ENCODE measurements at places on chromosomes 12 and 14. TPM values are rescaled to one million over a fixed set of nuclear protein-coding genes. Genes with fewer than 3 reads are reported as not detected.

The CRADD gene
- total RNA-seq, result 40.8 TPM

The GALNT9 gene
- total RNA-seq, result 1.5 TPM

The KCNC2 gene
- total RNA-seq, result 0.25 TPM

DNA sequence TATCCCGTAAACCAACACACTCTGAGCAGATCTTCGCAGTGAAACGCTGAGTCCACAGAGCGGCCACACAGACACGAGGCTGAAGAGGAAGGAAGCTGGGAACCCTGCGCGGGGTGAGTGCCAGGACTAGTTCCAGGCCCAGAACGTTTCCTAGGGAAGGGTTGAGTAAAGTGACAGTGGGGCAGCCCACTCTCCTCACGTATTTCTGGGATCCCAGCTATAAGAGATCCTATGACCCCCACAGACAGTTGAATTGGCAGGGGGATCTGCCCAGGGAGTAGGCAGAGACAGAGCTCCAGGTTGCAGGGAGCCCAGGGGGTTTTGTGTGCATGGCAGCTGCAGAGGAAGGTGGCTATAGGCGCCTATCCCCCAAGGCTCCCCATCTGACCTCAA lies 51.1 kb downstream of the GTF2A1 start:
- peak overlapping the region; percentile 87 for H3K27ac ChIP-seq
- H3K4me1 ChIP-seq, result peaks cover 11% of the 10 kb centered on the region
- H3K27me3 ChIP-seq, result no peaks in the 10 kb centered on the region
- no peaks in the 10 kb centered on the region for H3K36me3 ChIP-seq
- H3K4me3 ChIP-seq, result peak overlapping the region; percentile 72

- H3K4me3 ChIP-seq, result no peak overlapping the region
- no peaks in the 10 kb centered on the region for H3K36me3 ChIP-seq
- DNase-seq, result no peak
- no peaks in the 10 kb centered on the region for H3K4me1 ChIP-seq
Measured at GRCh38 chr12:80593766-80594165, 113.7 kb upstream of the MYF6 start.

DNA sequence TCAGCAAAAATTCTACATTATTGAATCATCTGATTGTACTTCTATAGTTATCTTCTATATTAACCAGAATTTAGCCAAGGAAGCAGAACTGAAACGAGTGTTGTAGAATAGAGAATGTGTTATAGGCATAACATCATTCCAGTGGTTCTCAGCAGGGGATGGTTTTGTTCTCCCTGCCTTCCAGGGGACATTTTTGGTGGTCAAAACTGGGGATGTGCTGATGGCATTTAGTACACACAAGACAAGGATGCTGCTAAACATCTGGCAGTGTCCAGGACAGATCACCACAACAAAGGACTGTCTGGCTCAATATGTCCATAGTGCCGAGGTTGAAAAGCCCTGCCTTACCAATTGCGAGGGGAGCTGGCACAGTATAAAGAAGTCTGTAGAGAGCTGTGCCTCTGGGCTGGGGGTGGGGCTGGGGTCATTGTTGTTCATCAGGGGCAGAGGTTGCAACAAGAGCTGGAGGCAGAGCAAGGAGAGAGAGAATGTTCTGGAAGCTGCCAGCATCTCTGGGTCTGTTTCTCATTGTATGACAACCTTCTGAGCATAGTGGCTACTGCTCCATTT lies 1472.8 kb downstream of the AACS start:
- no peak overlapping the region for H3K27ac ChIP-seq
- H3K36me3 ChIP-seq, result no peaks in the 10 kb centered on the region
- H3K4me1 ChIP-seq, result no peaks in the 10 kb centered on the region
- H3K27me3 ChIP-seq, result no peaks in the 10 kb centered on the region

- peak; percentile 84 for DNase-seq
- H3K4me1 ChIP-seq, result peaks cover 10% of the 10 kb centered on the region
- no peaks in the 10 kb centered on the region for H3K27me3 ChIP-seq
Measured at GRCh38 chr12:57726151-57726883, 12.2 kb downstream of the AGAP2 start.

DNA sequence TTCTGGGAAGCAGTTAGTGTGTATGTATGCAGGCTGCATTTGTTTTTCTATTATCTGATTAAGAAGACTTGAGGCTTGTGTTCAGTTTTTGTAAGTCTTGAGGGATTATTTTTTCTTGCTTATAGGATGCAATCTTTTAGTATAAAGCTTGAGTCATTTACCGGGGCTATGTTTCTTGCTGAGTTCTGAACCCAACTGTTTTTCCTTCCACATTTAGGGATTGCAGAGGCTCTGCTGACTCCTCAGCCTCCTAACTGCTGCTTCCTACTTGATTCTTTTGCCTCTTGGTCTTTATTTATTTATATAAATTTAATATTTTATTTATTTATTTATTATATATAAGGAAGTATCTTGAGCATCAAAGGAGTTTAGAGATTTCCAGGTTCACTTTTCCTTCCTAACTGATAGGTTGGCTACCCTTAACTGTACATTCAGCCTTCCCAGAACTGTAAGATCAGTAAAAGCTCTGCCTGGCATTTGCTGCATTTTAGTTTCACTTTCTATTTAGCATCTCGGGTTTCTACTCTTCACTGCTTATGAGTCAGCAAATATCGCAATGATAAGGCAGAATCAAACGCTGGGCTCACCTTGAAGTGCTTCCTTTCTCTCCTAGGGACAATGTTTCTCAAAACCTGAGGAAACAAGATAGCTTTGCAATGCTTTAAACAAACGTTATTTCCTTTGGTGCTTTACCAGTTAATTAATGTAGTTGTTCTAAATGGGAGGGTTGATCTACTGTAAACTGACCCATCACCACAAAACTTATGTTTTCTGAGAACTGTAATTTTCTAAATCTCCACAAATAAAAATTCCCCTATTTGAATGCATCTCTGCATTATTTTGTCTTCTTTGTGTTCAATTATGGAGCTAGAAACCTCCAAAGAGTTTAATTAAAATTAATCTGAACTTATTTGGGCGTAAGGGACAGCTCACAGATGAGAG lies 1183.7 kb upstream of the TMEM132C start:
- H3K4me3 ChIP-seq, result peak overlapping the region; percentile 41
- no peaks in the 10 kb centered on the region for H3K36me3 ChIP-seq
- no peak for DNase-seq
- no peaks in the 10 kb centered on the region for H3K27me3 ChIP-seq
- no peak overlapping the region for H3K27ac ChIP-seq

- no peaks in the 10 kb centered on the region for H3K4me1 ChIP-seq
- H3K27me3 ChIP-seq, result no peaks in the 10 kb centered on the region
- no peak for DNase-seq
- no peak overlapping the region for H3K27ac ChIP-seq
- no peaks in the 10 kb centered on the region for H3K36me3 ChIP-seq
Measured at GRCh38 chr12:25552681-25553080, 402 bp downstream of the LMNTD1 start.

GRCh38 chr12:119154435-119154818 lies 24.3 kb upstream of the HSPB8 start:
- H3K27me3 ChIP-seq, result no peaks in the 10 kb centered on the region
- H3K4me1 ChIP-seq, result no peaks in the 10 kb centered on the region
- no peak overlapping the region for H3K27ac ChIP-seq
- no peak for DNase-seq
- H3K36me3 ChIP-seq, result no peaks in the 10 kb centered on the region

DNA sequence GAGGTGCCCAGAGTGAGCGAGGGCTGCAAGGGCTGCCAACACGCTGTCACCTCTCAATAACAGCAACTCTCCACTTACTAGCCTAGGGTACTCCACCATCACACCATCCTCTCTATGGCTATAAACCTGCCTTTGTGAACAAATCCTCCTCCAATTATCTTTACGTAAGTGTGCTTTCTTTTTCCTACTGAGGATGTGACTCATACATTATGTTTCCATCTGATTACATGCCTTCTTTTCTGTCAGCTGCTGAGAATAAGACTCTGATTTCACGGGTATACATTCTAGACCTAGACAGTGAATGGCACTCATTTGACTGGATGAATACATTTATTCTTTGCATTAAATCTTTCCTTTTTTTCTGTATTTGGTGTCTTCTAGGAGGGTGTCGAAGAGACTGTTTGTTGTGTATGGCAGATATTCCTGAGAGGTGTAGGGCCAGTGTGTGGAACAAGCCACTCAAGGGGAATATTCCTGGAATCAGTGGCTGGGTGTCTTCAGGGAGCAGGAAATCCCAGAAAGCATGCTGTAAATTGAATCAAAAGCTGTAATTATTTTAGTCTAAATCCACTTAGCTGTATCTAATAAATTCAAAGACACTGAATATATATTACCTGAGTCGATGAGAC lies 327.3 kb upstream of the TMTC1 start:
- DNase-seq, result no peak
- no peak overlapping the region for H3K4me3 ChIP-seq
- no peaks in the 10 kb centered on the region for H3K4me1 ChIP-seq
- H3K27me3 ChIP-seq, result no peaks in the 10 kb centered on the region
- no peaks in the 10 kb centered on the region for H3K36me3 ChIP-seq

GRCh38 chr14:34340025-34340625 lies 121.9 kb downstream of the SPTSSA start:
- no peak for DNase-seq
- no peaks in the 10 kb centered on the region for H3K36me3 ChIP-seq
- H3K4me3 ChIP-seq, result no peak overlapping the region
- no peaks in the 10 kb centered on the region for H3K4me1 ChIP-seq
- no peaks in the 10 kb centered on the region for H3K27me3 ChIP-seq
- H3K27ac ChIP-seq, result no peak overlapping the region

- DNase-seq, result no peak
- no peak overlapping the region for H3K4me3 ChIP-seq
- H3K27me3 ChIP-seq, result no peaks in the 10 kb centered on the region
- H3K27ac ChIP-seq, result no peak overlapping the region
- no peaks in the 10 kb centered on the region for H3K4me1 ChIP-seq
Measured at GRCh38 chr12:93366422-93366821, 11.3 kb upstream of the NUDT4 start.

GRCh38 chr12:96143827-96144565 lies 50.2 kb upstream of the ELK3 start:
- no peaks in the 10 kb centered on the region for H3K36me3 ChIP-seq
- H3K4me1 ChIP-seq, result no peaks in the 10 kb centered on the region
- DNase-seq, result no peak
- no peak overlapping the region for H3K27ac ChIP-seq
- no peaks in the 10 kb centered on the region for H3K27me3 ChIP-seq

DNA sequence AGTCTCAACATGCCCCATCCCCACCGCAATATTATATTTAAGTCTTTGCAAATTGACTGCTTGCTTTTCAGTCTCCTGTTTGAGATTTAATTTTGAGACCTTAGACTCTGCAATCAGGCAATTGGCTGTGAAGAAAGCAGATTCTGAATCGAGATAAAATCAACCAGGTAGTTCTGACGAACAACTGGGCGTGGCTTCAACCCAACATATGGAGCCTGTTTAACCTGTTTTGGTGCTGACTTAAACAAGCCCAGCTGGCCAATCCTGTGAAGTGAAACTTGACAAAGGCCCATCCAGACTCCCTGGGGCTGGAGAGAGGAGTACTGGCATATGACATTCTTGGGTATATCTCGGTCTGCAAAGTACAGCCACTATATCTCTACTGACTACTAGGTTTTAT lies 9.8 kb upstream of the CIPC start:
- no peaks in the 10 kb centered on the region for H3K27me3 ChIP-seq
- no peak for DNase-seq
- peaks cover 7% of the 10 kb centered on the region for H3K4me1 ChIP-seq
- no peaks in the 10 kb centered on the region for H3K36me3 ChIP-seq

GRCh38 chr12:30473274-30473673 lies 222.4 kb downstream of the IPO8 start:
- no peak overlapping the region for H3K4me3 ChIP-seq
- H3K4me1 ChIP-seq, result no peaks in the 10 kb centered on the region
- H3K36me3 ChIP-seq, result no peaks in the 10 kb centered on the region
- no peak for DNase-seq

DNA sequence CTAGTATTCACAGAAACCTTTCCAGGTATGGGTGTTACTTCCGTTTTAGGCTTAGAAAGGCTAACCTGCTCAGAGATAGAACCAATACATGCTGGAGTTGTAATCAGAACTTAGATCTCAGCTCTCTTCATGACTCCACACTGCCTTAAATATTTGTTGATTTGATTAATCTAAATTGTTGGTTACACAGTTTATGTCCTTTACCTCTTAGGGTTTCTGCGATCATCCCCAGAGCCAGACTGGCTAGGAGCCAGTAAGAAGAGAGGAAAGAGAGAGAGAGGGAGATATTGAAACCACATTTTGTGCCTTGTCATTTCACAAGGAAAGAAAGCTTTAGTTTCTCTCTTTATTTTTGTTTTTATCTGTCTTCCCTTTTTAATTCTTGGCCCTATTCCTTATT lies 16.8 kb upstream of the MGP start:
- no peaks in the 10 kb centered on the region for H3K27me3 ChIP-seq
- peaks cover 31% of the 10 kb centered on the region for H3K4me1 ChIP-seq
- peak overlapping the region; percentile 44 for H3K27ac ChIP-seq
- no peaks in the 10 kb centered on the region for H3K36me3 ChIP-seq
- H3K4me3 ChIP-seq, result no peak overlapping the region
- DNase-seq, result no peak

DNA sequence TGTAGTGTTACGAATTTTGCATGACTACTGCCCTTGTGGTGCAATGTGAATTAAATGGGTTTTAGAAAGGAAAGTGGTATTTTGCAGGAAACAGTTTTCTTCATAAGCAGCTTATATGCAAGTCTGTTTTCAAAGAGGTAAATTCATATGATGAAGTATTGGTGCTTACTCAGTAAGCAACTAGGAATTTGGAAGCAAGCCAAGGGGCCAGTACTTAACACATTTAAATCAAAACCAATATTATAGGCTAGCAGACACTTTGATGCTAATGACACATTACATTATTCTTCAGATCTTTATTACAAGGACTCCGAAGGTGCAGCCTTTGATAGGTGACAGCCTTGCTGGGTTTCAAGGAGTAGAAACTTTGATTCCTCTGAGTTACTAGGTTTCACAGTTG lies 23.1 kb downstream of the MGAT4C start:
- no peaks in the 10 kb centered on the region for H3K4me1 ChIP-seq
- DNase-seq, result no peak
- H3K36me3 ChIP-seq, result no peaks in the 10 kb centered on the region
- no peak overlapping the region for H3K4me3 ChIP-seq
